Activated CD4-positive, alpha-beta T cell treated with anti-CD3 and anti-CD28 coated beads for 36 hours (primary cell): ENCODE measurements at places on chromosomes 2 and 18.
A peak's percentile ranks its signal among the peaks of the same experiment; 100 is the strongest.

DNA sequence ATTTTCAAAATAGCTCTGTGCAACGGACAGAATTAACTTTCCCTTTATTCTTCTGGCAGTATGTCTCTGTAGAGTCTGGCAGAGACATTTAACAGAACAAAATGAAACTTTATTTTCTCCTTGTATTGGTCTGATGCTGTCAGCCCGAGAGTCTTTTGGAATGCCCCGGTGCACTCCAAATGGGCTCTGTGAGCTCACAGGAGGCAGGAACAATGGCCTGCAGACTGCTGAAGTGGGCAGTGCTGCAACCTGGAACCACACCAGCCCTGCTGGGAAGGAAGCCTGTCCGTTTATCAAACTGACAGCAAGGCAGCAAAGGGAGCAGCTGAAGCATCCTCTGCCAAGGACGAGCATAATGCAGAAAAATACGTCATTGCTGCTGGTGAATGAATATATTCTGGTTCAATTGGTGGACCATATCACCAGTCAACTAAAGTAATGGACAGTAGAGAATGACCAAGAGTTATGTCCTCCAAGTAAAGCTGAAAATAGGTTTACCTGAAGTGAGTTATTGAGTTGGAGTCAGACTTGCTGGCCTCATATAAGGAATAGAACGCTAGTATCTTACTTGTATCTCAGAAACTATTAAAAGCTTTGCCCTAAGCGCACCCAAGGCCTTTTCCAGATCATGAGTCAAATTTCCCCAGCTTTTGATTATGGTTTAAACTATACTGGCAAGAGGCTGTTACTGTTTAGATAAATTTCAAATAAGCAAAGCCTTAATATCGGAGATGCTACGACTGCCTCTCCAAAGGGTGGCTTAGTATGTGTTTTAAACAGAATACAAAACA, 207.6 kb upstream of the TANK start:
- no peak for DNase-seq

DNA sequence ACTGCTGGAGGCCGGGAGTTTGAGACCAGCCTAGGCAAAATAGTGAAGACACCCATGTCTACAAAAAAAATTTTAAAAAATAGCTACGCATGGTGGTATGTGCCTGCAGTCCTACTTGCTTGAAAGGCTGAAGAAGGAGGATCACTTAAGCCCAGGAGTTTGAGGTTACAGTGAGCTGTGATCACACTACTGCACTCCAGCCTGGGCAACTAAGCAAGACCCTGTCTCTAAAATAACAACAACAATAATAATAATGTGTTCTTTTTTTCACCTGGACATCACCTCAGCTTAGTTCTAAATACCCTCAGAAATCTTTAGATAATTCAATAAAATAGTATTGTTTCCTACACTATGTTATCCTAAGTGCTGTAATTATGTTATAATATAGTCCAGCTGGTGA, 397.1 kb upstream of the ZNF804A start:
- DNase-seq = no peak

GRCh38 chr2:86794861-86795260, 4.1 kb upstream of the CD8A start:
- DNase-seq = peak; percentile 7

- DNase-seq = no peak
These were observed 6.1 kb upstream of the DAW1 start for GRCh38 chr2:227865291-227865690.

DNA sequence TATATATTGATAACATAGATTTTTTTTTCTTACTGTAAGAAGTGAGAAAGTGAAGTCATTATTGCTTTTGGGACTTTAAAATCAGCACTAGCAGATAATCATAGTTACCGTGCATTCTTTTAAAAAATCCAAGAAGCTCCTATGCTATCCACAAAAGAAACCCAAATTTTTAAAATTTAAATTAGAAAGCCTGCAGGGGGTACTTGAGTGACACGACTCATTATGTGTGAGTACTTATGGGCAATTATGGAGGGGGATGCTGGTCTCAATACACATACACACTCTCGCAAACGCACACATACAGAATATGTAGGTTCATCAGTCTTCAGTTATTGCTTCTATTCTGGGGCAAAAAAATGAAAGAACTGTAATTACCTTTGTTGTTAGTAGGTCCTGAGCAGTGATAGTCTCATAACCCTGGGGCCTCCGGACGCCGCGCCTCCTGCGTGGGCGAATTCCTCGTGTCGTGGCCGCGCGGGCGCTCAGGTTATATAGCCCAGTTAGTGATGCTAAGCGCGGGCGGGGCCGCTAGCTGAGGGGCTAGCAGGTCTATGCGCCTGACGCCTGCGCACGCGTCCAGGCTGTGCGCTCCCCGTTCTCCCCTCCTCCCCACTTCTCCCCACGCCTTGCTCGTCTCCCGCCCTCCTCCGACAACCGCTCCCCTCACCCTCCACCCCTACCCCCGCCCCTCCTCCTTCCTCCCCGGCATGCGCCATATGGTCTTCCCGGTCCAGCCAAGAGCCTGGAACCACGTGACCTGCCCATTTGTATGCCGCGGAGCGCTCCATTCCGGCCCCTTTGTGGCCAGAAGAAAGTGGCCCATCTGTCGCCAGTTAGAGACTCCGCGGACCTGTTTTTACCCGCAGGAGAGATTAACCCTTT, at the start of gene NEUROD1:
Gene NEUROD1, minus strand, starts transcription at position 463 of the 882 bp plus-strand sequence. CDS start 1,657 bp downstream, outside the sequence.
- peak; percentile 51 for DNase-seq

DNA sequence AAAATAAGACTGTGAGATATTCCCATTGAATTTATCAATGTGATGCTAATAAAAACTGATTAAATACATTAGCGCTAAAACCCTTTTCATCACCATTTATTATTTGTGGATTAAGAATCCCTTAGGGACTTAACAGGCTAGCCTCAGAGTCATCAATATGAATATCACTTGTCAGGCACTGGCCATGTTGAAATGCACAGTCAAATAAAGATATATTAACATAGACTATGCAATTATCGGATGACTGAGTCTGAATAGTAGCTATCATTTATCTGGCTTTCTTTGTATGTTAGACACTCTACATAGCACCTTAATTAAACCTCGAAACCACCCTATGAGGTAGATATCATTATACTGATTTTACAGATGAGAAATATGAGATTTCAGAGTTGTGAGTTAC, 213.6 kb downstream of the RDH14 start:
- DNase-seq = no peak

- no peak for DNase-seq
These were observed 73.6 kb upstream of the COL5A2 start for GRCh38 chr2:189252991-189253675.

- no peak for DNase-seq
These were observed 4.2 kb upstream of the ZBTB7C start for GRCh38 chr18:48413342-48413741.

DNA sequence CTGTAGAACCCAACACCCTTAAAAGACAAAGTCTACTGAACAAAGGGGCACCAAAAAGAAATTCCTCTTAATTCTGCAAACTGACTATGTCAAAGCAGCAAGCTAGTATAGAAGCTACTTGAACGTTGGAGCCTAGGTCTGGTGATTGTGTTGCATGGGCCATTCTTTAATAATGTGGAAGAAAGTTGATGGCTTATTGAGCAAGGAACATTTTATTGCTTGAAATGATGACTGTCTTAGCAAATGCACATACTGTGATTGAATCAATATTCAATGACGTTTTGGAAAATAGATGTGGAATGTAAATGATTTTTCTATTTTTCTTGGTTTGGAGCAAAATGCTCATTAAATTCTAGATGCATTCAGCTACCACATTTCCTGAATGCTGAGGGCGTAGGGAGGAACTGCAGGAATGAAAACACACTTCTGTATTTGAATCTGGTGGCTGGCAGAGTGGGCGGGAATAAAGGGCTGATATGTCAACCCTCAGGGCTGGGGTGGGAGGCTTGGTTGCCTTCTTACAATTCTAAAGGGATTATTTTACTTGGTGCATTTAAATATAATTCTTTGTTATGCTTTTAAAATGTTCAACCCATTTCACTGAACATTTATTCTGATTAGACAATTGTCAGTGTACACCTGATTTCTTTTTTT, 26.5 kb downstream of the MYO3B start:
- DNase-seq = no peak

- no peak for DNase-seq
These were observed 48.5 kb downstream of the SMAD7 start for GRCh38 chr18:48902023-48902855.

DNA sequence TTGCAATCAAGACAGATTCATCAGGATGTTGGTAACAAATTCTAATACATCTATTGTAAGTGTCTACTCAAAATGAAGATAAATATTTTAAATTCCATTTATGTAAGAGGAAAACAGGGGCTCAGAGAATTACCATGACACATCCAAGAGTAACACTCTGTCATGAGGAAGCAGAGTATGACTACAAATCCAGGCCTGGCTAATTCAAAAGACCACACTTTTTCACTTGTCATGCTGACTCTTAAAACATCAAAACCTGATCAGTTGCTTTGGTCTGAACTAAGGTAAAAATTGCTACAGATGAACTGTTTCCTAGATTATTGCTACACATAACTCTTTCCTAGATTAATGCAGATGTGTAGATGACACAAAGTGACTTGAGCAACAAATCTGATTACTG, 880.6 kb downstream of the TSN start:
- no peak for DNase-seq
